ENCODE measurements at places on chromosomes 2 and 18.

GRCh38 chr2:165863810-165864261, 69.8 kb upstream of the GALNT3 start:
- no peak for DNase-seq

DNA sequence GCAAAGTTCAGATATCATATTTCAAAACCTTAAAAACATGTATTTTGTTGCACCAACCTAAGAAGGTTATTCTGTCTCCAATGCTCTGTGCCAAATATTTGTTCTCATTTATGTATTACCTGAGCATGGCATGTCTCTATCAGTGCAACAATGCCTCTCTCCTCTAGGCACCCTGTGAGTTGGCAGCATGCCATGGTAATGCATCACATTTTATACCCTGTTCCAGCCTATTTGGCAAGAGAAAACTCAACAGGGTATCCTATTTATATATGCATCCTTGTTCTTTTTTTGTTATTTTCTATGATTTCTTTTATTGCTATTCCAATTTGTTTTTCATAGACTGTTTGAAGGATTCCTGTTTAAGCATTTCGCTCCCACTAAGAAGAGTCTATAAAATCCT, 126.3 kb upstream of the NRXN1 start:
- DNase-seq, result peak; percentile 10

GRCh38 chr2:42961385-42961811, 169.0 kb upstream of the HAAO start:
- no peak for DNase-seq

DNA sequence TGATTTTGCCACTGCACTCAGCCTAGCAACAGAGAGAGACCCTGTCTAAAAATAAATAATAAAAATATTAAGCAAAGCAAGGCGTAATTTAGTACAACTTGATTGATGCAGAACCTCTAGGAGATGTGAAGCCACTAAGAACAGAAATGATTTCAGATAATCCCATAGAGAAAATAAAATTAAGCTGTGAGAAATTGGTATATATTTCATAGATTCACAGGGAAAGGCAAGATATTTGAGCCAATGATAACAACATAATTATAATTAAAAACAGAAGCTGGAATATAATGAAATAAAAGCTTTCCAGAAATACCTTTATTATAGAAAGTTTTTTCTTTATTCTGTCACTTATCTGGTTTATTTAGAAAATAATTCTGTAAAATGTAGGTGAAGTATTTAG, 88.9 kb upstream of the GULP1 start:
- DNase-seq, result no peak

DNA sequence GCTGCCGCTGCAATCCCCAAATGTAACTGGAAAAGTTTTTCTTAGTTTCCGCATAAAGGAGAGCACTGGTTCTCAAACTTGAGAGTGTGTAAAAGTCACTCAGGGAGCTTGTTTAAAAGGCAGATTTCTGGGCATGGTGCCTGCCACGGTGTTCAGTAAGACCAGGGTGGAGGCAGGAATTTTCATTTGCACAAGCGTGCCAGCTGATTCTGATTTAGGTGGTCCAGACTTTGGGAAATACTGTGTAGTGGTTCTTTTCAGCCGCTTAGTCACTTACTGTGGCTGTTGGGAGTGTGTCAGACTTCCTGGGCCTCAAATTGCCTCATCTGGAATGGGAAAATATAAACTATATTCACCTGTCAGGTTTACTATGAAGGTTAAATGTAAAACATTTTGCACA, 788 bp downstream of the ARMC9 start:
- no peak for DNase-seq

GRCh38 chr2:3656762-3657721, 958 bp upstream of the ALLC start:
- DNase-seq, result no peak

DNA sequence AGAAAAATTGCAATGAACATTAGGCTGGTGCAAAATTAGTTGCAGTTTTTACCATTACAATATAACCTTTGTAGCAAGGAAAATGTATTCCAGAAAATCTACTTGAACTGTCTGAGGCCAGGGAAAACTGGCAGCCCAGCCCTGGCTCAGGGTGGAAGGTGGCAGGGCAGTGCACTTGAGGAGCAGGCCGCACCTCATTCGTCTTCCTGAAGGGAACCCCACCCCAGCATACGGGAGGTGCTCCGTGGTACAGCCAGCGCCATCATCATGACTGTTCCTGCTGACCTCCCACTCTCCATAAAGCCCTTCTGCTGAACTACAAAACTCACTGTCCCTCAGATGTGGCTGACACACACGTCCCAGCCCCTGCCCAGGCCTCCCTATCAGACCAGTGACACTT, 65.9 kb upstream of the TFCP2L1 start:
- DNase-seq, result no peak

DNA sequence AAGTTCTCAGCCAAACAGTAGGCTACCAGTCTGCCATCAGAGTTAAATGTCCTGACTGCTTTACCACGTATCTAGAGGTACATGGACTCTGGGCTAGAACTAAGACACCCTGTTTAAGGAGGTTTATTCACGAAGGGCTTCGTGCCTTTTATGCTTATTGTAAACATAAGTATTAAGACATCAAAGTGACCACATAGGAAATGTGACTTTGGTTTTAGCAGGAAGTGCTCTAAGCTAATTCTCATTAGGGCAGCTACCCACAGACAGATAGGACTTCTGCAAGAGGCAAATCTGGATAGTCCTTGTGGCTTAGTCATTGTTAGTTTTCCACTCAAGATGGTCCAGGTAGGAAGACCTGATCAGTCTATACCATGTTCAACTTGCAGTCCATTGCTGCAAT, 233.3 kb upstream of the MGAT5 start:
- DNase-seq, result no peak

GRCh38 chr18:51137026-51137729, 60.3 kb downstream of the MEX3C start:
- no peak for DNase-seq

DNA sequence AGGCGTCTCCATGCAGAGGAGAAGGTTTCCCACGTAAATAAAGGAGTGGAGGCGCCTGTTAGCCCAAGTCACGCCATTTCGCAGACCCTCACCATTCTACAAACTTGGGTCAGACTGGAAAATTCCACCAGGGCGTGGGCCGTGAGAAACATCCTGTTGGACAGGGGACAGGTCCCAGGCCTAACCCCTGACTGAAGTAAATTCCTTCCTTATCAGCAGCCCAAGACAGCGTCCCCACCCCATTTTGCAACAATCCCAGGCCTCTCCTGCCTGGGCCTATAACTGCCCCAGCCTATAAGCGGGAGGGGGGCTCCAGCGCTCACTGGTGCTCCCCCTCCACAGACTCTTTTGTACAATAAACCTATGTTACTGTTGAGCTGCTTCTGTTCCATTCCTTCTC, 57.3 kb upstream of the CBLN2 start:
- no peak for DNase-seq

GRCh38 chr2:169709981-169710380, 15.7 kb downstream of the PHOSPHO2 start:
- no peak for DNase-seq
